H1 (cell line): ENCODE measurements at places on chromosomes 3 and 15.

DNA sequence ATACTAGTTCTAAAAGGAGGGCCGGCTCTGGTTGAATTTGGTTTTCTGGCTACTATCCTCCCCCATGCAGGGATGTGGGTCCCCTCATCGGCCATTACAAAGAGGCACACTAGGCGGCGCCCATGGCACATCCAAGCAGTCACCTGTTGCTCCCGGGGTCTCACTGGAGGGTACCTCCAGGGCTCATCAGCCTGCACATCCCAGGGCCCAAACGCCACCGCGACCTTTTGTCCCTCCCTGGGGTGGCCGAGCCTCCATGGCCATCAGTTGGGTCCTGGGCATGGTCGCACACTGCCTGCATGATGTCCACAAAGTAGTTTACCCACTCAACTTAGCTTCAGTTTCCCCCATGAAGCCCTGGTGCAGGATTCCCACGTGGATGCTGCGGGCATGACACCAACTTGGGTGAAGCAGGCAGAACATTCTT, 28.3 kb downstream of the IDH3A start:
- H3K27me3 ChIP-seq, result no peaks in the 10 kb centered on the region
- no peak overlapping the region for H3K27ac ChIP-seq
- DNase-seq, result peak; percentile 88
- no peaks in the 10 kb centered on the region for H3K4me1 ChIP-seq

DNA sequence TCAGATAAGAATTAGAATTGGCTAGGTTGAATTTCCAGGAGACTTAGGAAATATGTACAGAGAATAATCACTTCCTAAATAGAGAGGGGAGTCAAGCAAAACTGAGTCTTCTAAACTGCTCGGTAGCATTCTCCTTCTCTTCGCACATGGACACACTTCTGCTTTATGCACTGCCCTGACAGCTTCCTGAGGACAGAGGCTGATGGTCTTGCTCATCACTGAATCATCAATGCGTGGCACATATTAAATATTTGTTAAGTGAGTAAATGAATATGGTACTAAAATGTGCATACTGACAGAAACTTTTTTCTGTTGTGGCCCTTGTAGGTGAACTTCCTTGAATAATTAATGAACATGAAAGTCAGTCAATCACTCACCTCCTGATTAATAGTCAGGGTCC, 315.5 kb downstream of the FHIT start:
- no peak overlapping the region for H3K4me3 ChIP-seq
- H3K4me1 ChIP-seq, result no peaks in the 10 kb centered on the region
- no peak for DNase-seq
- H3K27me3 ChIP-seq, result no peaks in the 10 kb centered on the region
- no peak overlapping the region for H3K27ac ChIP-seq

DNA sequence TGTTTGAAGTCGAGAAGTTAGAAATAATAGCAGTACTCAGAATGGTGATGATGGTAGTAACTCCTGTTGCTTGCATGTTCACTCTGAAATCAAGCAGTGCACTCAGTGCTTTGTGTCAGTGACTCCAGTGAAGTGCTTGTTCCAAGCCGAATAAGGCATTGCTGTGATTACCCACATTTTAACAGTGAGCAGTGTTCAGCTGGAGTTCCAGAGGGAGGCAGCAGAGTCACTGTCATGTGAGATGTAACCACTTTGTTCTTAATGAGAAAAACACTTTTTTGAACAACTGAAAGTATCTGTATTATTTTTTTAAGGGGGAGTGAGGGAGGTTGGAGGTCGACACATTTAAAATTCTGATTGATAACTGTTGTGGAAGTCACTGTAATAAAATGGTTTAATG, 3.7 kb downstream of the MDFIC2 start:
- no peaks in the 10 kb centered on the region for H3K36me3 ChIP-seq
- H3K4me1 ChIP-seq, result no peaks in the 10 kb centered on the region
- H3K27ac ChIP-seq, result no peak overlapping the region
- no peak for DNase-seq
- H3K27me3 ChIP-seq, result no peaks in the 10 kb centered on the region

DNA sequence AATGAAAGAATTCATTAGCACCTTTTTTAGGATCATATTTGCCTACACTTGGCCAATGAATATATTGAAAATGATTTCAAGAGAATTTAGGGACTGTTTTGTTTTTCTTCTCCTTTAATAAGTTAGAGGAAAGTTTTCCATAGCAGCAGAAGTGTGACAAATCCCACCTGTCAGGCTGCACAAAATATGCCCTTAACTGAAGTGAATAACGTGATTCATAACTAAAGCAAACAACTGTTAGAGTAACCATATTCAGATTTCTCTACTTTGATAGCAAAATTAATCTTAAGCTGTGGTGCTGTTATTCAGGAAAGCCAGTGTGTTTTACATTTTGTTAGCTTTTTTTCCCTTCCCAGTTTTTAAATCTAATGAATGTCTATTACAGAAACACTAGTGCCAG, 121.4 kb downstream of the HCN4 start:
- H3K27me3 ChIP-seq, result no peaks in the 10 kb centered on the region
- DNase-seq, result no peak
- peaks cover 3% of the 10 kb centered on the region for H3K36me3 ChIP-seq

- H3K27me3 ChIP-seq, result no peaks in the 10 kb centered on the region
- no peak overlapping the region for H3K27ac ChIP-seq
- no peaks in the 10 kb centered on the region for H3K36me3 ChIP-seq
- peaks cover 9% of the 10 kb centered on the region for H3K4me1 ChIP-seq
- H3K4me3 ChIP-seq, result no peak overlapping the region
Measured at GRCh38 chr15:83697716-83698115, 43.8 kb downstream of the ADAMTSL3 start.

DNA sequence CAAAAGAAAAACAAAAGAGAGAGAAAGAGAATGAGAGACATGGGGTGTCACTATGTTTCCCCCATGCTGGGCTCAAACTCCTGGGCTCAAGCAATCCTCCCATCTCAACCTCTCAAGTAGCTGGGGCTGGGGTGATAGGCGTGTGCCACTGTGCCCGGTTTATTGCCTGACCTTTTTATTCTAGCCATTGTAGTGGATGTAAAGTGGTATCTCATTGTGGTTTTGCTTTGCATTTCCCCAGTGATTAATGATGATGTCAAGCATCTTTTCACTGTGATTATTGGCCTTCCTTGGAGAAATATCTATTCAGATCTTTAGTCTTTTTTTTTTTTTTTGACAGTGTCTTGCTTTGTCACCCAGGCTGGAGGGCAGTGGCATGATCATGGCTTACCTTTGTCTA, 37.7 kb upstream of the GK5 start:
- H3K36me3 ChIP-seq, result no peaks in the 10 kb centered on the region
- H3K4me1 ChIP-seq, result no peaks in the 10 kb centered on the region
- DNase-seq, result no peak
- H3K27ac ChIP-seq, result no peak overlapping the region

- H3K27ac ChIP-seq, result no peak overlapping the region
- H3K4me1 ChIP-seq, result 0 out of 2 replicates have a peak, but pooled peaks cover 3% of the 10 kb centered on the region
- no peaks in the 10 kb centered on the region for H3K27me3 ChIP-seq
- H3K4me3 ChIP-seq, result no peak overlapping the region
- H3K36me3 ChIP-seq, result no peaks in the 10 kb centered on the region
Measured at GRCh38 chr3:150729682-150730360, 26.1 kb upstream of the ERICH6 start.

DNA sequence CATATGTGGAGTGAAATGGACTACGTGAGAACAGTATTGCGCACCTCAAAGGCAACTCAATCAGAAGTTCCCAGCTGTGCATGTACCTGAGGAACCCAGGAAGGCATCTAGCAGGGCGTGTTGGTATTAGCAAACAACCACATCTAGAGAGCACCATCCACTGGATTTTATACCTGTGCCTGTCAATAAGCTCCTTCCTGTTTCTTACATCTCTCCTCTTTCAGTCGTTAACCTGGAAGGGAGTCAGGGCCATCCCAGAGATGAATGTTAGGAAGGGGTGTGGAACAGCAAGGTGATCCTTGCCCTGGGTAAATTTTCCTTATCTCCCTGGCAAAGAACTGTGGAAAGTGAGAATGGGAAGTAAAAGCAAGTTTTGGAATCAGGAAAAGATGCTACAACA, 29.6 kb upstream of the CHMP2B start:
- DNase-seq, result no peak
- no peaks in the 10 kb centered on the region for H3K27me3 ChIP-seq
- no peaks in the 10 kb centered on the region for H3K36me3 ChIP-seq
- H3K27ac ChIP-seq, result no peak overlapping the region

DNA sequence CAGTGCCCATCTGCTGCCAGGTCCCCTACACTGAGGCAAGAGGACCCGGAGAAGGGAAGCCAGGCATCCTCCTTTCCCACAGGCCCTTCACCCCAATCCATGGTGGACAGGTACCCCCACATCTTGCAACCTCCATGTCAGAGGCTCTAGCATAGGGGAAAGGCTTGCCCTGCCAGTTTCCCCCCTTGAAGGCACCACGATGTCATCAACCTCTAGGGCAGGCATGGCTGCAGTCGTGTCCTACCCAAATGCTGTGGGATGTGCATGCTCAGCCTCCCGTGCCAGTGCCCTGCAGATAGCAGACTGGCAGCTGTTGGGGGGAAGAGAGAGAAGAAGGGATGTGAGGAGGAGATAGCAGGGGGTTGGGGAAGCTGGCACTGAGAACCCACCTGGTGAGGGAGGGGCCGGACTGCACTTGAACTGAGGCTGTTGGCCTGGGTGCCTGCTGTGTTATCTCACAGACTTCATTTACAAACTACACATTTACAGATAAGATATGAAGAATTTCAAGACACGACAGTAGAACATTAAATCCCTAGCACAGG, 197.5 kb downstream of the ADAMTS9 start:
- H3K4me1 ChIP-seq, result peaks cover 27% of the 10 kb centered on the region
- no peak overlapping the region for H3K27ac ChIP-seq
- H3K36me3 ChIP-seq, result no peaks in the 10 kb centered on the region
- peaks cover 8% of the 10 kb centered on the region; the same call in 1 of the 2 replicates for H3K27me3 ChIP-seq

DNA sequence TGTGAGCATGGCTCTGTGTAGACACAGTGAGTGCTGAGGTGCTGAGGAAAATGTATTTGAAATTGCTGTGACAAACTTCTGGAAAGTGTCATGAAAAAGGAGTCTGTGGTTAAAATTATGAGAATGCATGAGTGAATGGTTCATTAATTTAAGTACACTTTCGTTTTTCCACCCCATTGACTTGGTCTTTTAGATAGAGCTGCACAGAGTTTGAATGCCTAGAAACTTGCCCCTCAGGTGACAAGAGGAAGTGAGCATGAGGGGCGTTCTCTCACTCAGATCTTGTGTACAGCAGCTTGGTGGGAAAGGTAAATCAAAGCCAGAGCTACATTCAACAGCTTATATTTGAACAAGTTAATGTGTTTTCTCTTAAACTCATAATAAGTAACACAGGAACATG, 296.8 kb downstream of the WDR72 start:
- H3K36me3 ChIP-seq, result no peaks in the 10 kb centered on the region
- H3K27me3 ChIP-seq, result no peaks in the 10 kb centered on the region
- no peak overlapping the region for H3K27ac ChIP-seq
- DNase-seq, result no peak
- no peaks in the 10 kb centered on the region for H3K4me1 ChIP-seq
- H3K4me3 ChIP-seq, result no peak overlapping the region

DNA sequence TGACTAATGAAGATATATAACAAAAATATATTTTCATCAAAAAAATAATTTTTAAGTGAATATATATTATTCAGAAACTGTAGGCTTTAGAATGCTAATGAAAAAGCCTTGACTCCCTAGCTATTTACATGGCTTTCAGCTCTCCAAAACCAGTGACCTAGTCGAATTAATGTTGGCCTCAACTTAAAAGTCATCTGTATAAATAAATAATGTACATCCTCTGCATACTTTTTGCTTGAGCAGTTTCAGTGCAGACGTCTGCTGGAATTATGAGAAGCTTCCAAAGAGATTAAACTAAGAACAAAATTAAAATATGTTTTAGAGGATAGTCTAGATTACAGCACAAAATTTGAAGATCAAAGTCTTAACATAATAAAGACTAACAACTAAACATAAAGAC, 520.4 kb upstream of the ALCAM start:
- no peaks in the 10 kb centered on the region for H3K4me1 ChIP-seq
- no peak overlapping the region for H3K27ac ChIP-seq
- H3K36me3 ChIP-seq, result peaks cover 7% of the 10 kb centered on the region; the same call in 1 of the 2 replicates
- H3K27me3 ChIP-seq, result no peaks in the 10 kb centered on the region
- no peak overlapping the region for H3K4me3 ChIP-seq
- no peak for DNase-seq

DNA sequence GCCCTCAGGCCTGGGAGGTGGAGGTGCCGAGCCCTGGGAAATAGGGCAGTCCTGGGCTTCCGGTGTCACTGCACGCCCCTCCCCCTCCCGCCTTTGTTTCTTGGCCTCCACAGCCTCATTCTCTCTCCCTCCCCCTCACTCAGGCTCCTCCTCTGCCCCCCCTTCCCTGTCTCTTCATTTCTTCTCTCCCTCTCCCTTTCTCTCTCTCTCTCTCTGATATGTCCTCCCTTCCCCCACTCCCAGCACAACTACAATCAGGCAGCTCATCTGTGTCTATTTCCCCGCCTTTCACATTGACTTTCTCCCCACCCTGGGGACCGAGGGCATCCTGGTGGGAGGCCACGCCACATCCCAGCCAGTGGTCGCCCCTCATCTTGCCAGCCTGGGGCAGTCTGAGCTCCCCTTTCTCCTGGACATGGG, 40.2 kb downstream of the IDH2 start:
- peak overlapping the region; percentile 50; the same call in 1 of the 2 replicates for H3K27ac ChIP-seq
- no peaks in the 10 kb centered on the region for H3K36me3 ChIP-seq
- no peak overlapping the region for H3K4me3 ChIP-seq
- peak; percentile 78 for DNase-seq
- H3K4me1 ChIP-seq, result peaks cover 8% of the 10 kb centered on the region
- H3K27me3 ChIP-seq, result no peaks in the 10 kb centered on the region

GRCh38 chr3:38543586-38543985, 47.4 kb downstream of the EXOG start:
- H3K27ac ChIP-seq, result no peak overlapping the region
- no peaks in the 10 kb centered on the region for H3K36me3 ChIP-seq
- H3K4me3 ChIP-seq, result no peak overlapping the region
- H3K27me3 ChIP-seq, result no peaks in the 10 kb centered on the region

DNA sequence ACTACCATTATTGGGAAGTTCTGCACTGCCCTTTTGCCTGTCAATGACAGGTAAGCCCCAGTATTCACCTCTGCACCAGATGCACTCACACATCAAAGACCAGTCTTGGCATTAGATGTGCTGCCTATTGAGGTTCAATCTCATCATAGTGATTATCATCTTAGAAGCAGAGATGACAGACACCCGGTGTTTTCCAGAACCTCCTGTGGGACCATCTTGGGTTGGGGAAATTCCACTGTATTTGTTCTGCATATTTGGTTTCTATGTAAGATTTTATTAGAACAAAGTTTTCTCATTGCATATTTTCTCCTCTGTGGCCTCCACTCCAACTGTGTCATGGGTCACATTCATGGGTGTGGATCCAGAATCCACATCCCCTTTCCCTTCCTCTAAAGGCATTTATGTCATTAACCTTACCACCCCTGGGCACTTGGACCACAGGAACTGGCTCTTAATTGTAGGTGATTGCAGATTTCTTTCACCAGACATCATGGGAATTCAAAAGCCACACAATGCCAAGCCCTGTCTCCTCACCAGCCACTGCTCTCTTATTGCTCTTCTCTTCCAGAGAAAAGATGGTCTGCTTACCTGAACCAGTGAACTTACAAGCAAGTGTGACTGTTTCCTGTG, 31.2 kb downstream of the PLA1A start:
- no peak for DNase-seq
- H3K36me3 ChIP-seq, result no peaks in the 10 kb centered on the region
- no peaks in the 10 kb centered on the region for H3K4me1 ChIP-seq
- H3K27me3 ChIP-seq, result no peaks in the 10 kb centered on the region
- no peak overlapping the region for H3K4me3 ChIP-seq
- H3K27ac ChIP-seq, result no peak overlapping the region
